MV-4-11 (cell line): ENCODE measurements at places on chromosomes 12 and 14.

DNA sequence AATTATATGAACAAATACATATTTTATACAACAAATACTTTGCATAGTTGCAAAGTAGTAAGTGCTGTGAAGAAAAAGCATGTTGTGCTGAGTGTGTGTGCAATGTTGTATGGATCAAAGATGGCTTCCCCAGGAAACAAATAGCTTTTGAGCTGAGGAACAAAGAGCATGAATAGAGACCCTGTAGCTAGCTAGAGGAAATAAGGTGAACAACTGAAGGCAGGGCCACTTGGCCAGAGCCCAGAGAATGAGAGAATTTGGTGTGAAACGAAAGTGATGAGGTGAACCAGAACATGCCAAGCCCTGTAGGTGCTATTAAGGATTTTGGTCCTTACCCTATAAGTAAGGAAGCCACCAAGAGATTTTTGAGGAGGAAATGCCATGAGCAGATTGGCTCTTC is 17.1 kb downstream of the DYRK2 start:
- no peak for DNase-seq

- DNase-seq: peak; percentile 57
Observed at GRCh38 chr12:107759410-107759809, 1.5 kb downstream of the PRDM4 start.

GRCh38 chr12:128326406-128326805 is 59.4 kb downstream of the TMEM132C start:
- no peak for DNase-seq

GRCh38 chr14:68317239-68317638 is 475.6 kb downstream of the ZFP36L1 start:
- DNase-seq: no peak

- no peak for DNase-seq
Observed at GRCh38 chr12:94872671-94872970, 130.9 kb downstream of the NDUFA12 start.

GRCh38 chr12:101761350-101761749 is 22.1 kb upstream of the SYCP3 start:
- no peak for DNase-seq

DNA sequence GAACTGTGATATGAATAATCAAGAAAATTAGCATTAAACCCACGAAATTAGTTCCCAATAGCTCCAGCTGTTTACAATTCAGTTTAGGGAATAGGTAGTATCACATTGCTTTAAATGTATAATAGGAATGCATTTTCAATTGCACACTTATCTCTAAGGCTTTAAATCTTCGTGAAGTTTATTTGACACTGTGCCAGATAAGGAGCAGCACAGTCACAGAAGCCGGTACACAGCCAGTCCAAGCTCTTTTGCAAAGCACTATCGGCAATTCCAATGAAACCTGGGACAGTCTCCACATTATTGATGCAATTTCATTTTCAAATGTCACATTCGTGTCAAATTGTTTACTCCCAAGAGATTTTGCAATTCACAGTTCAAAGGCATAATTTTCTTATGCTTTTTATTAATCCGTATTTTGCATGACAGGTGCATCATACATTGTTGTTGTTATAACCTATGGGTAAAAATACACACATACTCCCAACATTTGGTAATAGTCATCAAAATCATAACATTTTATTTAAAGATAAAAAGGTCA is 602.8 kb downstream of the RPS29 start:
- no peak for DNase-seq

- DNase-seq: no peak
Observed at GRCh38 chr12:26810330-26810729, 22.7 kb downstream of the ITPR2 start.
